ENCODE measurements at places on chromosomes 1 and 21. TPM values are rescaled to one million over a fixed set of nuclear protein-coding genes. Genes with fewer than 3 reads are reported as not detected.

The TMOD4 gene
- total RNA-seq = 0.83 TPM

The IGSF8 gene
- total RNA-seq = 23.5 TPM

The THEM5 gene
- not detected for total RNA-seq

The HENMT1 gene
- 5.7 TPM for total RNA-seq

The CHD5 gene
- 0.55 TPM for total RNA-seq

The AGO1 gene
- 21.4 TPM for total RNA-seq

The RGSL1 gene
- total RNA-seq = not detected

The SV2A gene
- 2.3 TPM for total RNA-seq

DNA sequence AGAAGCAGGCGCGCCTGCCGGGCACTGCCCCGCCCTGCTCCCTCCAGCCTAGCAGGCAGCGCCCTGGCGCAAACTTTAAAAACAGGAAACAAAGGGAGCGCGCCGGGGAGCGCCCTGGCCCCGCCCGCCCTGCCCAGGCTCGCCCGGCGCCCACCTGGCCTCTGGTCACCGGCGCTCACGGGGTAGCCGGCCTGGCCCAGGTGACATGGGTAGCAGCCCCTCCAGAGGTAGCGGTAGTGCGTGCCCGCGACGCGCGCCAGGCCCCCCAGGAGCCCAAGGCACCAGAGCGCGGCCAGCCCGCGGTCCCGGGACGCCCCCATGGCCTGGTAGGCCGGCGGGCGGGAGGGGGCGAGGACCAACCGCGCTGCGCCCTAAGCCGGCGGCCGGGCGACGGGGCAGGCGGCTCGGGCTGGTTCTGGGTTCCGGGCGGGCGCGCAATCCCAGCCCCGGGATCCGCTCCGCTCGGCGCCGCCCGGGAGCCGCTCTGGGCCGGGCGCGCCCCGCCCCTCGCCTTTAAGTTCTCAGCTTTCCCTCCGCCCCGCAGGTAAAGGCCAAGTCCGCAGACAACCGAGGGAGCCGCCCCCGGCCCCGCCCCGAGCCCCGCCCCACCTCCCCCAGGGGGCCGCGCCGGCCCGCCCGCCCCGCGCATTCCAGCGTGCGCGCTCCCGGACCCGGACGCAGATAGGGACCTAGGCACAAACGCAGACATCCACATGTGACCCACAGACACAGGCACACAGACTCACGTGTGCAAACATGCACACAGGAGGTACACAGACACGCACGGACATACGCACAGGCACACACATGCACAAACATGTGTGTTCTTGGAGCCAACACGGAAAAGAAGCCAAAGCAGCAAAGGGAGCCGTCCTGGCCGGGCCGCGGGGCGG lies 76.7 kb downstream of the ARHGEF16 start:
- peak; percentile 88 for DNase-seq

- no peak for DNase-seq
Observed at GRCh38 chr1:2145946-2146835, 48.4 kb downstream of the FAAP20 start.

DNA sequence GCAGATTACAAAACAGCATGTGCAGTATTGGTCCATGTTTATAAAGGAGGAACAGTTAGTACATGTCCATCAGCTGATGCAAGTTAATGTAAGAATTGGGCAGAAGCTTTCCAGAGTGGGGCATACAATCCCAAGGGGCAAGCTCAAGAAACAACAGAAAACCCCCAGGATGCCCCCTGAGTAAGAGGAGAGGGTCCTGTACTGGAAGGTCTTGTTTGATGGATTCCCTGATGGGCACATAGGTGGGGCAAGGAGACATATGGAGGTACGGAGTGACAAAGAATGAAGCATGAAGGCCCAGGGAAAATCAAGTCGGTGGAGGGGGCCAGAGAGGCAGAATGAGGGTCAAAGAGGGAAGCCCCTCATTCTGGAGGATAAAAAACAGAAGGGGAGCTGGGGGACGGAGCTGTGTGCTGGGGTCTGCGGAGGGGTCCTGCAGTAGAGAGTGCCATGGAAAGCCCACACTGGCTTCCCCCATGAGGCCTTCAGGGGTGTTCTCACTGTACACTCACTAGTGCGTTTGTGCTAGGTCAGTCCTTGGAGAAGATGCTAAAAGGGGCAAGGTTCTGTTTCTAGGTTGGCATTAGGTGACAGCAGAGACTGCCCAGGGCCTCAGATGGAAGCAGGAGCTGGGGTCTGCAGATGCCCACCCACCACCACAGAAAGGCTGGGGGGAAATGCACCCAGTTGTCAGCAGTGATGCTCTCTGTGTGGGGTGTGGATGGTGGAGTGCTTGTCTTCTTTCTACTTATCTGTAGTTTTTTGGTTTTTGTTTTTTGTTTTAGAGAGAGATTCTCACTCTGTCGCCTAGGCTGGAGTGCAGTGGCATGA lies 12.5 kb upstream of the MATN1 start:
- DNase-seq = no peak

DNA sequence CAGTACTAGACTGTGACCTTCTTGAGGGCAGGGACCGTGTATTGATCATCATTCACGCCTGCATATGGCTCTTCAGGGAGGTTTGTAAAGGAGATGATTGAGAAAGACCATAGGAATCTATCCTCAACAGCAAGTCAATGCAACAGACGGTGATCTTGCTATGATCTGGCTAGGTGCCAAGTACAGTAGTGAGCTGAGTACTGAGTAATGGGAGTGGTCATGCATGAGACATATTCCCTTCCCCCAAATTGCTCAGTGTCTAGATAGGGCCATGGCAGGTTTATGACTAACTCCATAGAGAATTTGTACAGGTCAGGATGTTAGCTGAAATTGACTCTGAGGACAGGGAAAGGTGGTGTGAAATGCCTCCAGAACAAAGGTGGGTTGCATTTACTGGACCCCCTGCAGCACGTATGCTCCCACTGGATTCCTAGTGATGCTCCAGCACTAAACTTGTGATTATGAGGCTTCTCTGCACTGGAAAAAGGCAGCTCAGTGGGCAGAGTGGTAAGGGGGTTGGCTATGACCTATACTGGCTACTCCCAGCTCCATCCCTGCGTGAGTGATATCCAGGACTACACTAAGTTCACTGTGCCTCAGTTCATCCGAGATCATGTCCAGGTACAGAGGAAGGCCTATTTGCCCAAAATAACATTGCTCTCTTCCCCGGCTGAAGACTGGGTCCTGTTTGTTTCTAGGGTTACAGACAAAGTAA lies 37.2 kb downstream of the KCNJ6 start:
- no peak for DNase-seq

DNA sequence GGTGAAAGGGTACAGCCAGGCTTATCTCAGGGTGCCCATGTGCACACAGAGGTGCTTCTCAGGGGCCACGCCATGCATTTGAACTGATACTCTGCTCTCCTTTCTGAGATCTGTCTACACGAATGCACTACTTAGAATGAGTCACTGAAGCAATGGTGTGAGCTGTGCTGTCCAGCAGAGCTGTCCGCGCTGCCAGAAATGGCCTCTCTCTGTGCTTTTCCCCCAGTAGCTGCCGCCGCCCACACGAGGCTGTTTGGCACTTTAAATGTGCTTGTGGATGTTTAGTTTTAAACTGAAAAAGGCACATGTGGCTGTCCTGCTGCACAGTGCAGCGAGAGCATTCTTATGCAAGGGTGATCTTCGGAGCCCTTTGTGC lies 87.1 kb upstream of the COL6A1 start:
- peak; percentile 64 for DNase-seq

DNA sequence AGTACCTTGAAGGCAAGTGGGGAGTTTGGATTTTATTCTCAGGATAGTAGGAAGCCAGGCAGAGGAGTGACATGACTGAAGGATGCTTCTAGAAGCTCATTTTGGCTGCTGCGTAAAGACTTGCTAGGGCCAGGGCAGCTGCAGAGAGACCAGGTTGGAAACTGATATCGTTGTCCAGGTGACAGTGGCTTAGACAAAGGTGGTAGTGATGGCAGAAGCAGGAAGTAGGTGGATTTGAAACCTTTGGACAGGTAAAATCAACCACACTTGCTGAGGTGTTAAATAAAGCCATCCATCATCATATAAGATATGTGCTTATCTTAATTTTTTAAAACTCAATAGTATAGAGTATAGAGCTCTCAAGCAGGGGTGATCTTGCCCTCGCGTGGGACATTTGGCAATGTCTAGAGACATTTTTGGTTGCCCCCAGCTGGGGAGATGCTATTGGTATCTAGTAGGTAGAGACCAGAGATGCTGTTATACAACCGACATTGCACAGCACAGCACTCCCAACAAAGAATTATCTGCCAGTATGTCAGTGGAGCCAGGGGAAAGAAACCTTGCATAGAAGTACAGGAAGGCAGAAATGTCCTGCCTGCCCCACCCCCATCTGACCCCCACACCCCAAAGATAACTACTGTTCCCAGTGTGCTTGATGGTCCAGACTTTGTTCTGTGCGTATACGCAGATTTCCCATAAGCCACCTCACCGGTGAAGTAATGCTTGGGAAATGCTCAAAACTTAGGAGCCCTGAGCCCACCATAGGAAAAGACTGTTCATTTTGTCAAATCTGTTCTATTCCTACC lies 31.1 kb downstream of the TMEM51 start:
- no peak for DNase-seq

- no peak for DNase-seq
Observed at GRCh38 chr1:96048572-96049212, 672.9 kb upstream of the PTBP2 start.

DNA sequence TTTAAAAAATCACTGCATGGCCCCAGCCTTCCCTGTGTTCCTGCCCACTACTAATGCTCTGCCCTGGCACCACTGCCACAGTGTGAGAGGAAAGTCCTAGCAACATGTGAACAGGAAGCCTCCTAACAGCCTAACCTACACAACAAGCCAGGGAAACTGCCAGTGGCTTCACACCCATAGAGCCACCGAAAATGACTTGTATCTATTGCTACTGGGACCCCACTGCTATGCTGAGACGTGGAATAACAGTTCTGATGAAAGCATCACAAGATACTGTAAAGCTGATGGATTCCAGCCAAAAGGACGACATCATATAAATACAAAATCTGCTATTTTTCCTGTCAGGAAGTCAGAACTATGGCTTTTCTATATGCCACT lies 74.9 kb downstream of the JAK1 start:
- no peak for DNase-seq

GRCh38 chr1:154871374-154871773 lies 1.3 kb upstream of the KCNN3 start:
- no peak for DNase-seq

GRCh38 chr1:5770981-5771765 lies 221.1 kb downstream of the NPHP4 start:
- peak; percentile 64 for DNase-seq

DNA sequence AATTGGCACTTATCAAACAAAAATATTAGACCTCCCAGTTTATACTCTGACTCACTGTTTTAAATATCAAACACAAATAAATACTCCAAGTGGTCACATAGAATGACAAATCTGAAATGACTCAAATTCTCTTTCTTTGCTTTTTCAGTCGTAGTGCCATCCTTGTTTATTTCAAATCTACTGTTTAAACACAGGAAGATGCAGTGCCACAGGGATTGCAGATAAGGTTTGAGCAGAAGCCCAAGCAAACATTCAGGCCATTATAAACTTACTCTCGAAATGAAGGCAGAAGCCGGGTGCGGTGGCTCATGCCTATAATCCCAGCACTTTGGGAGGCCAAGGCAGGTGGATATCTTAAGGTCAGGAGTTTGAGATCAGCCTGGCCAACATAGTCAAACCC lies 255.4 kb upstream of the PLXNA2 start:
- DNase-seq = no peak

DNA sequence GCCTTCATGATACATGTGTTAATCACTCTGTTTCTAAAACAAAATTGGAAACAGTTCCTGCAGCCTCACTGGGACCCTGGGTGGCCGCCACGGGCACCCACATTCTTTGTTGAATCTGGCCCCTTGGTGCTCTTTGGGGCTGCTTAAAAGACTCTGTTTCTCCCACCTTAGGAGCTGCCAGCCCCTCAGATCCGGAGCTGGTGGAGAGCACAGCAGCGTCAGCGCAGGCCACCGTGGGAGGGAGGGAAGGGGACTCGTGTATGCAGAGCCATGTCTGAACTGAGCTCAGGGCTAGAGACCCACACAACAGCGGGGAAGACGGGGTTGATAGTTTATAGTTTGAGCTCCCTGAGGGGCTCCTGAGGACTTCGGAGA lies 121.2 kb downstream of the CNIH3 start:
- DNase-seq = peak; percentile 19

DNA sequence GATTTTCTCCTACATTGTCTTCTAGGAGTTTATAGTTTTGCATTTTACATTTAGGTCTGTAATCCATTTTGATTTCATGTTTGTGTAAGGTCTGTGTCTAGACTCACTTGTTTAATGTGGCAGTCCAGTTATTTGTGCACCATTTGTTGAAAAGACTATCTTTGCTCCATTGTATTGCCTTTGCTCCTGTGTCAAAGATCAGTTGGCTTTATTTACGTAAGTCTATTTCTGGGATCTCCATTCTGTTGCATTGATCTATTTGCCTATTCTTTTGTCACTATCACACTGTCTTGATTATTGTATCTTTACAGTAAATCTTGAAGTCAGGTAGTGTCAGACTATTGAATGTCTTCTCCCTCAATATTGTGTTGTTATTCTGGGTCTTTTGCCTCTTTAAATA lies 49.7 kb upstream of the RGS2 start:
- no peak for DNase-seq

- DNase-seq = no peak
Observed at GRCh38 chr21:9767592-9768375, 753.6 kb upstream of the TPTE start.

DNA sequence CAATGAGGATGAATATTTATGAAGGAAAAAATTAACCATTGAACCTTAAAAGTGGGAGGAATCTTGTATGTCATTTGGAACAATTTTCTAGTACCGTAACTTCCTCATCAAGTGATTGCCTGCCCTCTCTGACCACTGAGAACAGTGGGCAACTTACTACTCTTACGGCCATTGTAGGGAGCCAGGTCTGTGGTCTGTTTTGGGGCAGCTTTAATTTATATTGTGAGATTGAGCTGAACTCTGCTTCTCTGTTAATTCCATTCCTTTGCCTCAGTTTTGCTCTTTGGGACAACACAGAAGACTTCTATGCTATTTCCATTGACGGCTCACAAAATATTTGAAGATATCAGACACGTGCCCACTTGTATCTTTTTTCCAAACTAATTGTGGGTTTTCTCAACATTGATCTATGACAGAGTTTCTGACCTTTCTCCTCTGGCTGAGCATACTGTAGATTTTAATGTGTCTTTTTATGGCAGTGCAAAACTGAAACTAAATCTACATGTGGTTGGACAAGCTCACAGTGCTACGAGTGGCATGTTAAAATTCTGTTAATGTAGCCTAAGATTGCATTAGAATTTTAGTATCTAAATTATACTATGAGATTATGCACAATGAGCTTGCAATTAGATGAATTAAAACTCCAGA lies 27.8 kb upstream of the ZNF281 start:
- DNase-seq = peak; percentile 37

DNA sequence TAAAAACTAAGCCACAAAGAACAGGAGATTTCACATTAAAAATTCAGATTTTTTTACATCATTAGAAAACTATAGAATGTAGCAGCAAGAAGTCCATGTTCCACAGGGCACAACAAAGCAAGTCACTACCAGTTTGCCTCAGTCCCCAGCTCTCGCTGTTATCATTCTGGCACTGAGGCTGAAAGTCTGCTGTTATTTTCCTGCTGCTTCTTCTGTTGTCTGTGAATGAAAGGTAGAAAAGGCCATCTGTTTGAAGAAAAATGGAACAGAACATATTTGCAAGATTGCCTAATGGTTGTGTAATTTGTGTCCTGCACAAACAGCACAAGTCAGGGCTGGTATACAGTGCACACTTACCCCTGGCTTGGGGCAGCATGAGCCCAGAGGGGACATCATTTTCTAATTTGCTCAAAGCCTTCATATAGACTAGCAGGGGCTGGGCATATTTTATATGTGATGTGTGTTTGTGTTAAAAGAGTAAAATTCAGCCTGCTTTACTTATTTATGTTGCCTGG lies 105.6 kb upstream of the COG2 start:
- DNase-seq = no peak

- no peak for DNase-seq
Observed at GRCh38 chr1:69126796-69127195, 440.9 kb upstream of the LRRC7 start.
